ENCODE measurements at places on chromosomes 11 and 22.

DNA sequence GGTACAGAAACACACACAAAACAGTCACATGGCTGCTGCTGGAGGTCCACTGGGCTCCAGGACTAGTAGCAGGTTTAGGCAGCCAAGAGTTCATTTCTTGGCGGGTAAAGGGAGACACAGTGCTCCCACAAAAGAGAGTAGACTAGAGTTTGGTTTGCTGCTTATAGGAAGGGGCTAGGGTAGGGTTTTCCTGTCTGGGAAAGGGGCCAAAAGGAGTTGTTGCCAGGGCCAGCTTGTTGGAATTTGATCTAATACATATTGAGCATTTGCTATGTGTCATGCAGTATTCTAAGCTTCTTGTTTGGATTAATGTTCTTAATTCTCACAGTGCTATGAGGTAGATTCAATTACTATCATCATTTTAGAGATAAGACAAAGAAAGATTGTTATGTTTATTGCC, 195.1 kb upstream of the PLET1 start:
- DNase-seq, result no peak

- no peak for DNase-seq
These were observed 38.9 kb downstream of the OR10A6 start for GRCh38 chr11:7892059-7892699.

DNA sequence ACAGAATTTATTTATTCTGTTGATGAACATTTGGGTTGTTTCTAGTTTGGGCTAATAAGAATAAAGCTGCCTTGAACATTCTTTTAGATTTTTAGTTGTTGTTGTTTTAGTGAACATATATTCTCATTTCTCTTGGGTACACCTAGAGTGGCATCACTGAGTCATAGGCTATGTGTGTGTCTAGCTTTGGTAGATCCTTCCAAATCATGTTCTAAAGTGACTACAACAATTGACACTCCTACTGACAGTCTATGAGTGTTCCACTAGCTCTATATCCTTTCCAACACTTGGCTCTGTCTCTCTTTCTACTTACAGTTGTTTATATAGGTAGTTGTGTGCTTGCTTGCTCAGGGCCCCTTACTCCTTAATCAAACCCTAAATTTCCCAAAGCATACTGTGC, 346.0 kb upstream of the NCAM1 start:
- no peak for DNase-seq

DNA sequence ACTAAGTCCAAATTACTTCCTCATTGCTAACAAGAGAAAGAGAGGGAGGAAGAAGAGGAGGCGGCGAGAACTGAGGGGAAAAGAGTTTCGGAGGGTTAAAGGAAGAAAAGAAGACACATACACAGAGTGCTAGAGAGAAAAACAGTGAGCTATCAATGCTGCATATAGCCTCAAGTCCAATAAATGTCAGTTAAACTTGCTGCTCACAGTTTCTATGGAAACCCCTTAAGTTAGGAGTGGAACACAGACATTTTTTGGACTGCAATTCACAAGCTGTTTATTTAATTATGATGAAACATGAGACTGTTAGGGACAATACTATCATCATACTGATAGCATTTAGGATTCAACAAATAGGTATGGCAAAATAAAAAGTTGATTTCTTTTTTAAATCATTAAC, 1320.4 kb downstream of the LRRC4C start:
- DNase-seq, result no peak

GRCh38 chr11:85040166-85040565, 587.0 kb downstream of the DLG2 start:
- no peak for DNase-seq

DNA sequence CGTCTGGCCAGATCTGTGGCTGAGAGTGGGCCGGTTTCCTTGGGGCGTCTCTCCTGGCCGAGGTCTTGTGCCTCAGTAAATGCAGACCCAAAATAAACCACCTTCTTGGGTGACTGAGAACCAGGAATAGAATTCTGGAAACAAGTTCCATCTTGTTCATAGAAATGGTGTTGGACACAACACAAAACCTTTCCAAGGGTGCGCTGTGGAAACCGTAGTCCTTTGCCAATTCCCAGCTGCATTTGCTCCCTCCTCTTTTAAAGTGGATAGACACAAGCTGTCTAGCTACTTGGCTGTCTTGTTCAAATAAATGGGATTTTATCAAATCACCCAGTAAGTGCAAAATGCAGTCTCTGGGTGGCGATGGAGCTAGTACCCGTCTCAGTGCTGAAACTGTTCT, 300.2 kb downstream of the SHANK2 start:
- DNase-seq, result no peak

- no peak for DNase-seq
These were observed 61.1 kb downstream of the CHRDL2 start for GRCh38 chr11:74670171-74670570.

GRCh38 chr11:133842730-133843129, 2.6 kb downstream of the SPATA19 start:
- no peak for DNase-seq

GRCh38 chr11:111733016-111733415, 33.2 kb downstream of the PPP2R1B start:
- no peak for DNase-seq

- no peak for DNase-seq
These were observed 2.5 kb upstream of the IFITM10 start for GRCh38 chr11:1752907-1753228.

DNA sequence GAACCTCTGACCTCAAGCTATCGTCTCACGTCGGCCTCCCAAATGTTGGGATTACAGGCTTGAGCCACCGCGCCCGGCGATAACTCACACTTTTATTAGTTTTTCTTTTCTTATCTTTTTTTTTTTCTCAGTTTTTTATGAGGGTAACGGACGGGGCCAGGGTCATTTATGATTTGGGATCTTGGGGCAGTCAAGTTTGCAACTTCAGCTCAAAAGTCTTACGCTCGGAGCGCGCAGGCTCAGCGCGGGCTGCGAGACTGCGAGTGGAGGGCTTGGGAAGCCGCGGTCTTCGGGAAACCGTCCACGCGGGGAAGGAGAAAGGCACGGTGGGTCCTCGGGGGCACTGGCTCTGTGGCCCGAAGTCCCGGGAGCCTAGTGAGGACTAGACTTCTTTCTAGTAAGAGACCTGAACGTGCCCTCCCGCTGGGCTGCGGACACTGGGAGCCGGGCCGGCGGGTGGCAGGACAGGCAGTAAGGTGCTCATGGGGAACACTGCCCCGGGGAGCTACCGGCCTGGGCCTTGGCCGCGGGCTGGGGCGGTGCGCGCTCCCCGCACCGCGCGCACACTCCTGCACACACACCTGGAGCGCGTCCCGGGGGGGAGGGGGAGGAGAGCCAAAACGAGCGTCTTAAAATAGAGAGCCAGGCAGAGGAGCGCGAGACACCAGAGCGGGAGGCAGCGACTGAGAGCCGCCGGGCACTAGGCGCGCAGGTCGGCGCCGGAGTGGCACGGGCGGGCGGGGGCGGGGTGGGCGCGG, 476 bp upstream of the BARX2 start:
- DNase-seq, result peak; percentile 31

DNA sequence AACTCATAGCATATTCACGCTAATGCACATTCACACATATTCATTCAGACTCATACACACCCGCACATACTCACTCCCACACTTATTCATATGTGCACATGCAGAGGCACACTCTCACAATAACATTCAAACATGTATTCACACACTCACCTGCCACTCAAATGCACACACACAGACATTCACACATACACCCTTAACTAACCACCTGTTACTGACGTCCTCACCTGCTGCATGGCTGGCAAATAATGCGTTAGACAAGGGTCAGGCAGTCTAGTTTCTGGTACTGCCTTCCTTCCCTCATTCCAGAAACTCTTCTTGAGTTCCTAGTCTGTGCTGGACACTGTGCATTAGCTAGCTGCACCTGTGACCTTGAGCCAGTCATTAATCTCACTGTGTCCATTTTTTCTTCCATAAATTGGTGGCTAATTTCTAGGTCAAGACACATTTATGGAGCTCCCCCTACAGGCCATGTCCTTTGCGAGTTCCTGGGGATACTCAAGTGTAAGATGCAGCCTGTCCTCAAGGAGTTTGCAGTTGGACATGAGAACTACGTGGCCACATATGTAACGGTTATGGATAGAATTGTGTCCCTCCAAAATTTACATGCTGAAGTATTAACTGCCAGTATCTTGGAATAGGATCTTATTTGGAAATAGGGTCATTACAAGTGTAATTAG, 34.5 kb upstream of the SEZ6L start:
- DNase-seq, result no peak
